Omental fat pad (tissue), 4 donors: ENCODE measurements at places on chromosomes 3 and 15.

- no peak for DNase-seq
Observed at GRCh38 chr15:50783411-50783810, 17.9 kb upstream of the SPPL2A start.

DNA sequence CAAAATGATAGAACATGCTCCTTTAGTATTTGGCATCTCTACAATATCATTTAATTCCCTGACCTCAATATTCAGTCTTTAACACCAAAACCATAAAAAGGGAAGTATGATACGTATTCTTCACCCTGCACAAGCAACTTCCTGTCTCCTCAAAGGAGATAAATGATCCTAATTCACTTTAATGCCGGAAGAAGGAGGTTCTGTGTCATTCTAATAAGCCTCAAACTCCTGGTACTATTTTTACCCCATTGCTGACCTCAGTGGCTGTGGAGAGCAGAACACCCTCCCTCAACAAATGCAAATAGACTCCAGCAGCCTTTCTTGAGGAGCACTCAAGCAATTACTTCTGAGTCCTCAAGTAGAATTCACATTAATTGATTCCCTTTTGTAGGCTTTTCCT, 173.3 kb downstream of the TMEM108 start:
- no peak for DNase-seq

DNA sequence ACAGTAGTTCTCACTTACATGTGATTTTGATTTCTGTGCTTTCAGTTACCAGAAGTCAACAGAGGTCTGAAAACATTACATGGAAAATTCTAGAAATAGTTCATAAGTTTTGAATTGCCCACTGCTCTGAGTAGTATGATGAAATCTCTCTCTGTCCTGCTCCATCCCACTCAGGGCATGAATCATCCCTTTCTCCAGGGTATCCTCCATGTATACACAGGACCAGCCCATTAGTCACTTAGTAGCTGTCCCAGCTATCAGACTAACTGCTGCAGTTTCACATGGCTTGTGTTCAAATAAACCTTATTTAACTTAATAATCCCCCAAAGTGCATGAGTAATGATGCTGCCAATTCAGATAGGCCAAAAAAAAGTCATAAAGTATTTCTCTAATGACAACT, 38.6 kb downstream of the EPHA3 start:
- no peak for DNase-seq

DNA sequence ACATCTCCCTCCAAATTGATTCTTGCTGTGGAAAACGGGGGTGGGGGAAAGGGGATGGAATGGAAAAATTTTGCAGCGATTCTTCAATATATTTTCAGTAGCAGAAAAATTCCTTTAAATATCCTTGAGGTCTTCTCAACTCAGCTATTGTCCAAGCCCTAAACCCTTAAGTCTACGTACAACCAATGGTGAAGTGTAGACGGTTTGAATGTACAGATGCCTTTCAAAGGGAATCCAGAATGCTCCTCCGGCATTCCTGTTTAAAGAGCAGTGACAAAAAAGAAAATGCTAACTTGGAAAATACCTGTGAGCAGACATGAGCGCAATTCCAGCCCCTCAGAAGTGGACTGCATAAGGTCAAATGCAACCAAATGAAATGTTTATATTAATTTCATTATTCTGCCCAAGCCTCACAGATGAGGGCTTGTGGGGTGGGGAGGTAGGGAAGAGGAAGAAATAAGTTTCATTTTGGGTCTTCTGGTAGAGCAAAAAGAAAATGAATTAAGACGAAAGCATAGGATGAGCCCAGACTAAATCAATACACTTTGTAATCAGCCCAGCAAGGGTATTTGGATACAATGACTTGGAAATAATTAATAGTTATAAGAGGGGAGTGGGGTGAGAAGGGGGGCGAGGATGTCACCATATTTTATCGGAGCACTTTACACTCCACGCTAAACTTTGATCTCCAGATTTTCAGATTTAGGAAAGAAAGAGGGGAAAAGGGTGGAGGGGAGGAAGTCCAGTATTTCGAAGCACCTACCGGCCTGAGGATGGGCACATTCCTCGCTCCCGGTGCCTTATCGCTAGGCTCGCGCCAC, 2.7 kb downstream of the FOXP1 start:
- DNase-seq, result no peak

DNA sequence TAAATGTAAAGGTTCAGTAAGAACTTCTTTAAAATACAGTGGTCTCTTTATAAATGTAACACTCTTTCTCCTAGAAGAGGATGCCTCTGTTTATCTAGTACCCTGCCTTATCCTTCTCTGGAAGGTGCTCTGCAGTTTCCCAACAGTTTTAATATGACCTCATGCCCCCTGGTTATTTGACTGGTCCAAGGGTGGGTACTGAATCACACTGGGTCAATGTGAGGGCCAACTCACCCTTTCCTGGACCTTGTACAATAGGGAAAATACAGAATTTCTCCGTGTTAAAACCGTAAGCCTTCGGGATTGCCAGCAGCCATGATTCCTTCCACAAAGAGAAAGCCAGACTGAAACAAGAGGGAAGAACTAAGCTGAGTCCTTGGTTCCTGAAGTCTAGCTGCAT, 9.2 kb downstream of the DCBLD2 start:
- no peak for DNase-seq

- DNase-seq, result no peak
Observed at GRCh38 chr3:108190346-108190745, 31.9 kb downstream of the IFT57 start.

GRCh38 chr15:39736412-39737195, 46.0 kb downstream of the FSIP1 start:
- DNase-seq, result no peak

DNA sequence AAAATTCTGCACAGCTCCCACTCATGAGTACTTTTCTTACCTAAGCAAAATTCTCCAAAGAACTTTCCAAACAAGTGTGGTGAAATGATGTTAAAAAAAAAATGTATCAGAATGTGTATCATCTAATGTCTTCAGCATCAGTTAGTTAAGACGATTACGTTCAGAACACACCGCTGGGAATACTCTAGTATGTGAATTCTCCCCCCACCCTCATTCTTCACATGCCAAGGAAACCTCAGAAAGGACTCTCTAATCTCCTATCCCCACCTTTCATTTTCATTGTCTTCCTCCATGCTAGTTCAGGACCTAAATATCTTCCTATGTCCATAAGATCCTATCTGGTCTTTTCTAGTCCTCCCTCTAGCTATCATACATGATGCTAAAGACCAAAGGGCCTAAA, 457.4 kb downstream of the SHQ1 start:
- DNase-seq, result no peak

DNA sequence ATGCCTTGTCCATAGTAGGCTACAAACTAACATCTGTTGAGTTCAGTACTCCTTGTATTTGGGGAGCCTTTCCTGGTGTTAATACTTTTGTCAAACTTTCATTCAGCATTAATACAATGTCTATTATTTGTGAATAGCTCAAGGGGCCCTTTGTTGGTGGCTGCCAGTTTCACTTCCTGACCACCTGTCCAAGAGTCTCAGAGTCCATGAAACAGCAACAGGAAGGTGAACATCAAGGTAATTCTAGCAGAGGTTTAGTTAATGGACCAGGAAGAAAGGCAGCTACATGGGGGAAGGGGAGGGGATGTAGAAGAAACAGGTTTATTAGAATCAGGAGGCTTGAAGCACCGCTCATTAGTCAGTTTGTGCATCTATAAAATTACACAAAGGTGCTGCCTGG, 386.9 kb downstream of the PDCD6IP start:
- no peak for DNase-seq

GRCh38 chr3:54917174-54917573, 10.7 kb downstream of the LRTM1 start:
- no peak for DNase-seq

GRCh38 chr3:178320456-178321351, 215.5 kb upstream of the KCNMB2 start:
- DNase-seq, result no peak

- DNase-seq, result no peak
Observed at GRCh38 chr3:134388788-134389485, 14.7 kb upstream of the AMOTL2 start.

DNA sequence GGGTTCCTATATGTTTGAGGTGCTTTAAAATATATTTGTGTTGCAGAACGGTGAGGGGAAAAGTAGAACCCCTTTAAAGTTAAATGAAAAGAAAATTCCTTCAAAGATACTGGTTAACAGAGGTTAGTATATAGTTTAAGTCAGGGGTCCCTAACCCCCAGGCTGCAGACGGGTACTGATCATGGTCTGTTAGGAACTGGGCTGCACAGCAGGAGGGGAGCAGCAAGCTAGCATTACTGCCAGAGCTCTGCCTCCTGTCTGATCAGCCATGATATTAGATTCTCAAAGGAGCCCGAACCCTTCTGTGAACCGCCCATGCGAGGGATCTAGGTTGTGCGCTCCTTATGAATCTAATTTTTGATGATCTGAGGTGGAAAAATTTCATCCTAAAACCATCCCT, 37.5 kb upstream of the RFX7 start:
- DNase-seq, result no peak

GRCh38 chr3:13491206-13491974, 11.3 kb downstream of the HDAC11 start:
- no peak for DNase-seq

DNA sequence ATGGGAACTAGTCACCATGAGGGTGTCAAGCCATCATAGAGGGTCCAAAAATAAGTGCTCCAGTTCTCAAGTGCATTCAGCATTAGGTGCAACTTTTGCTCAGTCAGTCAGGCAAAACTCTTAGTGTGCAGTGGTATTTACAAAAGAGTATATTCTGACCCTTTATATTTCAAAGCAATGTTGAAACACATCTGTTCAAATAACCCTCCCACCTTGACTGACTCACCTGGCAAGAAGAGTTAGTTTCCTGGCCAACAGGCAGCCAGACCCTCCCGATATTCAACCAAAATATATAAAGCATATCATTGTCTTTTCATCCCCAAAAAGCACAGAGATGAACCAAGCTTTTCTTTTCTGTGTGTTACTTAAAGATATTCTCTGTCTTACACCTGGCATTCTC, 7.6 kb upstream of the COL8A1 start:
- no peak for DNase-seq

DNA sequence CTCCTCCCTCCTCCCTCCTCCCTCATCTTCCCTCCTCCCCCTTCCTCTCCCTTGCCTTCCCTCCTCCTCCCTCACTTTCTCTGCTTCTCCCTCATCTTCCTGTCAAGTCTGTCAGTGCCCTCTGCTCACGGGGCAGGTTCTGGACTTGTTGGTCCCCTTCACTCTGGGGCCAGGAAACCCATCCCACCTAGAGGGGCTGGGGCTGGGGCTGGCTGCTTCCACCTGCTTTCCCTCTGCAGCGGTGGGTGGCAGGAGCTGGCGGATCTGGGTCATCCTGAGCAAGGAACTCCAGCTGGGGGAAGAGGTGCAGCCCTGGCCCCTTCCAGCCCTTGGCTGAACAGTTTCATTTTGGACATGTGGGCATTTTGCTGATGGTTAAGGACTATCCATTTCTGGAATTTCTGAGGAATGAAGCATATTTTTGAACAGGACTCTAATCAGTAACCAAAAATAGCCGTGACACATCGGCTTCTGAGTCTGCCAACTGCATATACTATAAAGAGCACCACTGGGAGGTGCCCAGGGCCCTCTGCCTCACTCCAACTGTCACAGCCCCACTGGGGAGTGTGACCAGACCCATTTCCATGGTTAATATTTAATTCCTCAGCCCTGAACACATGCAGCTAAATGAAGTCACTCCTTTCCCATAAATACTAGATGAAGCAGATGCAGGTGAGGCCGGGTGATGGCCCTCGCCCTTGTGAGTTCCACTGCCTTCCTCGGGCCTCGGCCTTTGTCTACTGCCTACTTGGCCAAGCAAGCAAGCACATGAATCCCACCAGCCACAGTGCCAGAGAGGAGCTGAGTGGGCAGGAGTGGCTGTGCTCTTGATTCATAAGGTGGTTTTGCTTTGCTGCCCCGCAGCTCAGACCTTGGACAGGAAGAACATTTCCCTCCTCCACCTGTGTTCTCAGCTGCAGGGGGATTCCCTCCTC, 39.8 kb downstream of the CHDH start:
- no peak for DNase-seq

DNA sequence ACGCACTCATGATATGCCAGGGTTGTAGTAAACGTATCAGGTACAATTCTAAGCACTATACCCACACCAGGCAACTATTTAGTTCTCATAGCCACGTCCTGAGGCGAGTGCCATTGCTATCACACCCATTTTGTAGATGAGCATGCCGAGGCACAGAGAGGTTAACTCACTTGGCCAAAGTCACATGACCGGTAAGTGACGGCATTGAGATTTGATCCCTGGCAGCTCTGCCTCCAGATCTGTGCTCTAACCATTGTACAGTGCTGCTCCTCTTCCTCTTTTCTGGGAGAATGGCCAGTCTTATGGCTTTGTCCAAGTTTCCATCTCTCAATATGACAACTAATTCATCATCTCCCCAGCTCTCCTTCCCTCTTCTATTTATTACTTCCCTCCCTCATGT, 18.9 kb upstream of the ATP2B2 start:
- no peak for DNase-seq

DNA sequence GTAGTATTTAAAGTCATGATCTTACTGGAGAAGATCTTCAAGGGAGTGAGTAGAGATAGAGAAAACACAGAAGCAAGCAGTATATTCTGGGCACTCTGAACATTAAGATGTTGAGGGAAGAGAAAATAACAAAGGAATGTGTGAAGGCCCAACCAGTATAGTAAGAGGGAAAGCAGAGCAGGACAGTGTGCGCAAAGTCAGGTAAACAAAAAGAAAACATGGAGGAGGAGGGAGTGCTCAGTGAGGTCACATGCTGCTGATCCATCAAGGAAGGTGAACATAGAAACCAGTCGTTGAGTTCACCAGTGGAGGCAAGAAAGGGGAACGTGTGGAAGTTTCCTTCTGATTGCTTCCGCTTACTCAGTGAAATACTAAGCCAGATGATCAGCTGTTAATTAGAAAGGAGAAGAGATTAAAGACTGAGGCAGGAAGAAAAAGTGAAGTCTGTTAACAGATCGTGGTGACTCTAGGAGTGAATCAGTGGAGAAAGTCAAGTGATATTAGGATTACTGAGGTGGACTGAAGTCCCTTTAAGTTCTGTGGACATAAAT, 47.2 kb downstream of the OPA1 start:
- DNase-seq, result no peak

- DNase-seq, result no peak
Observed at GRCh38 chr3:195768414-195768813, 43.3 kb downstream of the MUC4 start.

DNA sequence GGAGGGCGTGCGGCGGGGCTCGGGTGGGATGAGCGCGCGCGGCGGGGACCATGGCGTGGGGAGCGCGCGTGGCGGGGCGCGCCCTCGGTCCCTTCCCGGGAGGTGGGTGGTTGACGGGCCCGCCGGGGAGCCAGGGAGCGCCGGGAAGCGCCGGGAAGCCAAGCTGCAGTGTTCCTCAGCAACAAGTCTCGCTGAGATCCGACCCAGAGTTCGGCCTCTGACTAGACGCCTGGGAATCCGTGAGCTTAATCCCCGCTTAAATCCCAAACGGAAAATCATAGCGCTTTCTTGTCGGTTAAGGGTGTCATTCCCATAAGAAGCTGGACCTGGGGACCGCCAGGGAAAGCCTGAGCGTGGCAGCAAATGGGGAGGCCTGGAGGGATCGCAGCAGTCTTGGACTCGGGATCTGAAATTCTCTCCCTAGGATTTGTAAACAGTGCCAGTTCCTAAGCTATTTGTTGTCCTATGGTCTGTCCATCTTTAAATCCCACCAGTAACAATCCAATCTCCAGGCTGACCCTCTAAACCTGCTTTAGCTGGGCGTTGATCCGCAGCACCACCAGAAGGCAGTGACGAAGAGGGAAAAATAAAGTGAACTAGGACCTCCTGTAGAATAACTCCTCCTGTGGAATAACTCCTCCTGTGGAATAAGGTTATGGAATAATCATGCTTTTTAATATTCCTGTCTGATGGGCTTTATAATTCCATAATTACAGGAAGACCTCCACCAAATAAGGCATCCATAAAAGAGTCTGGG, 570 bp upstream of the NEDD4 start:
- DNase-seq, result no peak

GRCh38 chr3:108345492-108346205, 49.3 kb downstream of the HHLA2 start:
- no peak for DNase-seq
